Placental epithelial cell (primary cell): ENCODE measurements at places on chromosomes 2 and 18. TPM values are rescaled to one million over a fixed set of nuclear protein-coding genes. Genes with fewer than 3 reads are reported as not detected.

The KRTCAP3 gene
- total RNA-seq = 8.2 and 22.0 TPM in 2 replicates

The FOXD4L1 gene
- under 0.01 TPM in 1 of 2 replicates, not detected in the other for total RNA-seq

The ADGRF3 gene
- 0.54 TPM in 1 of 2 replicates, not detected in the other for total RNA-seq

The ANKRD62 gene
- not detected in 2 replicates for total RNA-seq

The RESP18 gene
- total RNA-seq = not detected in 2 replicates

The DSG4 gene
- not detected in 2 replicates for total RNA-seq

The KCNF1 gene
- total RNA-seq = not detected in 2 replicates

The SPATA3 gene
- not detected in 2 replicates for total RNA-seq

The INHBB gene
- 0.39 and 0.76 TPM in 2 replicates for total RNA-seq

The DPYSL5 gene
- total RNA-seq = not detected in 2 replicates
